ENCODE measurements at places on chromosomes 3 and 15.

GRCh38 chr3:191254098-191254873 is 55.2 kb downstream of the OSTN start:
- DNase-seq, result no peak

DNA sequence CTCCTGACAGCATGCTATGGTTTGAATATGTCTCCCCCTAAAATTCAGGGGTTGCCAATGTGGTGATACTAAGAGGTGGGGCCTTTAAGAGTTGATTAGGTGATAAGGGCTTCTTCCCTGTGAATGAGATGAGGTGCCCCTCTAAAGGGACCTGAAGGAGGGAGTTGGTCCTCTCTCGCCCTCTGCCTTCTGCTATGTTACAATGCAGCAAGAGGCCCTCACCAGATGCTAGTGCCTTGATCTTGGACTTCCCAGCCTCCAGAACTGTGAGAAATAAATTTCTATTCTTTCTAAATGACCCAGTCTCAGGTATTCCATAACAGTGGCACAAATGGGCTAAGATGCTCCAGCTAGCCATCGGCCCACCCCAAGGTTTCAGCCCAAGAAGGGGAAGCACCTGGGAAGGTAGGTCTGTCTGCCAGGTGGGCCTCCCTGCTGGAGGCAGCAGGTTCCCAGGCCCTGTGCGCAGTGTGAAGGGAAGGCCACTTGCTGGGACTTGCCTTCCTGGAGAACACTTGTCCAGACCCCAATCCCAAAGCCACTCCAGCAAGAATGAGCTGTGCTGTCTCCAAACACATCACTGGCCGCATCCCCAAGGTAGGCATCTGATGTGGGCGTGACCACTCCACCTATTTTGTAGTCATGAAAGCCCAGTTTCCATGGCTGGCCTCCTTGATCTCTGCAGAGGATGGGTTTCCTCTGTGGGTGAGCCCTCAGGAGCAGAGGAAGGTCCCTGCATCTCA is 9.0 kb downstream of the TGM4 start:
- no peak for DNase-seq

- DNase-seq, result no peak
Measured at GRCh38 chr15:40325188-40325587, 1.7 kb downstream of the INAFM2 start.

GRCh38 chr3:46706771-46707582 is 5.8 kb downstream of the TMIE start:
- no peak for DNase-seq

DNA sequence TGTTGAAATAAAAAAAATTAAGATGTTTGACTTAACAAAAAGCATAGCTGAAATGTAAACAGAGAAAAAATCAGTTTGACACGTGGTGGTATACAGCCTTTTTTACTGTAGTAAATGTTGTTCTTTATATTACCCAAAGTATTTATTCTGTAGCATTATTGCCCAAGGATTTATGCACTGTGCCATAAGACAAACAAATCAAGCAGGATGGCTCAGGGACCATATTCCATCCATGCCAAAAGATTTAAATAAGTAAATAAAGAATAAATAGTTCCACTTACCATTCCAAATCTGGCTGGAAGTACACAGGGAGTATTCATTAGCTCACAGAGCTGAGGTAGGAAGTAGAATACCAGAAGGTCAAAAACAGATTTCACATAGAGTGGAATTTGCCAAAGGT is 666.7 kb upstream of the CADM2 start:
- no peak for DNase-seq

All from NCI-H1930 (cell line).